ENCODE measurements at places on chromosomes 2 and 18.

- H3K36me3 ChIP-seq, result no peaks in the 10 kb centered on the region
- H3K4me3 ChIP-seq, result no peak overlapping the region
- no peak for DNase-seq
These were observed 18.8 kb downstream of the YPEL5 start for GRCh38 chr2:30165617-30166016.

DNA sequence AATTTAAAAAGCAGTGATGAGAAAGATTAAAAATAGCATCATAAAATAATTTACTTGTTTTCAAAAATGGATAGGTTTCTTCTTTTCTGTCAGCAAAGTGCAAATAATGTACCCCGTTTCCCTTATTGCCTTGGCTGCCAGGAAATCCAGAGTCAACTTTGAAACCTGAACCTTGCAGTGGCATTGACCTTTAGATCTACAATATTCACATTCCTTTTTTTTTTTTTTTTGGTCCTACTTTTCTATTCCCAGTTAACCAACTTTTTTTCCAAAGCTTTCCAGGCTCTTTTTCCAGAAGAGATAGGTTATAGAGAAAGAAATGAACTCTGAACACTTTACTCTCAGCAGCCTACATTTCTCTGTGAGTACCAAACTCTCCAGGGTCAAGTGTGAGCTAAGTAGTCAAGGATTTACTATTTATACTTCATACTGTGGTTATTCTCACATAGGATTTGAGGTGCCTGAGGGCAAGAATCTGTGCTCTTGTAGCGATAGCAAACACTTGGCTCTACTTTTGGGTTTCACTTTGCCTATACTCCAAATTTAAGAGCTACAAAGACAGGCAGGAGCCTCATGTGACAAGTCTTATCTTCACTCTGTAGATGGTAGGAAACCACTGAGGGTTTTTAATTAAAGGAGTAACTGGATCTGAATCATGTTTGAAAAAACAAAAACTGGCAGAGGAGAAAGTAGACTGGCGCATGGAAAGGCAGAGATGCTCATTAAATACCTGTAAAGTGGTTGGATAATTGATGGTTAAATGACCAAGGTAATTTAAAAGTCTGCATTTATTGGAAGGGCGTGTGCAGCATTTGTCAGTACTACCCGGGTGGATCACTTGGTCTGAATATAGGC is 63.2 kb upstream of the TMEM17 start:
- no peak for DNase-seq
- H3K4me1 ChIP-seq, result no peaks in the 10 kb centered on the region
- H3K4me3 ChIP-seq, result no peak overlapping the region
- H3K27ac ChIP-seq, result no peak overlapping the region
- no peaks in the 10 kb centered on the region for H3K36me3 ChIP-seq

- H3K27ac ChIP-seq, result no peak overlapping the region
- H3K36me3 ChIP-seq, result peaks cover 88% of the 10 kb centered on the region
- no peak for DNase-seq
- H3K27me3 ChIP-seq, result no peaks in the 10 kb centered on the region
These were observed 68.3 kb downstream of the REV1 start for GRCh38 chr2:99421469-99421868.

- peaks cover 95% of the 10 kb centered on the region for H3K36me3 ChIP-seq
- no peaks in the 10 kb centered on the region for H3K27me3 ChIP-seq
- no peak overlapping the region for H3K27ac ChIP-seq
- H3K4me1 ChIP-seq, result peaks cover 12% of the 10 kb centered on the region
These were observed 15.9 kb downstream of the PDIA6 start for GRCh38 chr2:10796703-10797102.

DNA sequence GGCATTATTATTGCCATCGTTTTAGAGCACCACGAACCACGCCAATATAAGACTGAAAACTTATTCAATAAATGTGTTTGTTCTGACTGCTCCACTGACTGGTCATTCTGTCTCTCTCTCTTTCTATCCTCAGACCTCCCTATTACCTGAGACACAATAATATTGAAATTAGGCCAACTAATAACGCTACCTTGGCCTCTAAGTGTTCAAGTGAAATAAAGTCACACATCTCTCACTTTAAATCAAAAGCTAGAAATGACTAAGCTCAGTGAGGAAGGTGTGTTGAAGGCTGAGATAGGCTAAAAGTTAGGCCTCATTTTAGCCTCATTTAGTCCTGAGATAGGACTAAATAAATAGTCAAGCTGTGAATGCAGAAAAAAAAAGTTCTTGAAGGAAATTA is 38.8 kb downstream of the G6PC2 start:
- no peak overlapping the region for H3K4me3 ChIP-seq
- no peaks in the 10 kb centered on the region for H3K27me3 ChIP-seq
- H3K36me3 ChIP-seq, result no peaks in the 10 kb centered on the region
- no peak overlapping the region for H3K27ac ChIP-seq
- H3K4me1 ChIP-seq, result peaks cover 3% of the 10 kb centered on the region
- no peak for DNase-seq

Measured in K562 (cell line).